ENCODE measurements at places on chromosomes 3 and 15.

- no peak for DNase-seq
Observed at GRCh38 chr3:20101041-20101440, 60.8 kb downstream of the KAT2B start.

GRCh38 chr15:65916664-65917406 is 47.5 kb downstream of the RAB11A start:
- DNase-seq: peak; percentile 64

GRCh38 chr15:25481208-25481859 is 42.5 kb upstream of the UBE3A start:
- no peak for DNase-seq

DNA sequence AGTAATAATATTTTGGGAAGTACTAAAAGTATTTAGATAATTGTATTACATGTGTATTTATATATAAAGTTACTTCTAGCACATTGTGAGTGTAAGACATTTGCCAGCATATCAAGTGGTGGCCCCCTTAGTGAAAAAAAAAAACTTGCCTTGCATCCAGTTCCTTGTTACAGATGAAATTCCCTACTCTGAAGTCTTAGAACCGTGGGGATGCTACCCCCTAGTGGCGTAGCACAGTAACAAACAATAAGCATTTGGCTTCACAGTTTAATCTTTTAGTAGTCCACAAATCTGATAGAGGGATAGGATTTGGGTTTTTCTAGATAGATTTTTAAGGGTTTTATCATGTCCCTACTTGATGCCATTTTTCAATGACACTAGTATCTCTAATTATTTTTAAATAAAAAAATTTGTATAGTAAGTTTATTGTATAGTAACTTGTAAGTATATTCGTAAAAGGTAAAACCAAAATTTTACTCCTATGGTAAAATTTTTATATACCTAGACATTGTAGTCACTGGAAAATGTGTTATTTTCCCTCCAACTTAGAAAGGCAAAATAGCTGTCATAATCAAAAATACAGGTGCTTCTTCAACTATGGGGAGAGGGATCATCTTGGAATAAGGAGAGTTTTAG is 14.3 kb downstream of the SMC4 start:
- peak; percentile 19 for DNase-seq

DNA sequence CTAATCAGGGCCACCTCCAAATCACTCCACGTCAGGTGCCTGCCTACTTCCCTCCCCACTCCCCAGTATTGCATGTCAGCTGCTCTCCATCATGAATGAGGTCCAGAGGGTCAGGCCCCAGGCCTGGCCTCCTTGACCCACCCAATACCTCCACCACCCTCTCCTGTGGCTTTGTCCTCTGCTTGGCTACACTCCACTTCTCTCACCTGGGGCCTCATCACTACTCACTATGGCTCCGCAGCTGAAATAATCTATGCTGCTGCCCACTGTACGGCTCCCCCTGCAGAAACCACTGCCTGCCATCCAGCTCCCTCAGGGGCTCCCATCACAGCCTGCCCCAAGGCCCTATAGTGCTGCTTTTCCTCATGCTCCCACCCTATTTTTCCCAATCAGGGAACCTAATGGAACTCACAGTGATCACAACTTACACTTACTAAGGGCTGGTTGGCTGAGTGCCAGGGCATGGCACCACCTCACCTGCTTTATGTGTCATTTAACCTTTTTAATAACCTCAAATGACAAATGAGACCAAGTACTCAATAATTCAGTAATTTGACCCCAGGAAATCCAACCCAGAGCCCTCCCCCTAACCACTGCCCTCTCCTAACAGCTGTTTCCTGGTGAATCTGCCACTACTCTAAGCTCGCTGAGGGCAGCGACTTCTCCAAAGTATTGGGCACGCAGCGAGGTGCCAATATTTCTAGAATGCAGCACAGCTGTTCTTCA is 2.3 kb downstream of the GORASP1 start:
- DNase-seq: no peak

DNA sequence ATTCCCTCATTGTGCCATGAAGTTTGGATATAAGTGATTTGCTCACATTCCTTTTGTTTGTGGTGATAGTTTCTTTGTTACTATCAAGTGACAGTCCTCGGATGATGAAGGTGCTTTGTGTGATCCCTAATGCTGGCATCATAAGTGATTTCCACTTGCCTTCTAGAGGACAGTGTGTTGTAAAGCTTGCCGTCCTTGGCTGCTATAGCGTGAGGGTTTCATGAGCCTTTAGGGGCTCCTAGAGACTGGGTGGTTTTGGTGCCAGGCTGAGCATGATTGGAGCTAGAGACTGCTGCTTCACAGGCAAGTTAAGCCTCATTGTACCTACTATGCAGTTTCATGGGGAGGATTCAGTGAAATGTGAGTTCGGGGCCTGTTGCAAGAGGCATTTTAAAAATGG is 12.4 kb downstream of the SNRK start:
- no peak for DNase-seq

DNA sequence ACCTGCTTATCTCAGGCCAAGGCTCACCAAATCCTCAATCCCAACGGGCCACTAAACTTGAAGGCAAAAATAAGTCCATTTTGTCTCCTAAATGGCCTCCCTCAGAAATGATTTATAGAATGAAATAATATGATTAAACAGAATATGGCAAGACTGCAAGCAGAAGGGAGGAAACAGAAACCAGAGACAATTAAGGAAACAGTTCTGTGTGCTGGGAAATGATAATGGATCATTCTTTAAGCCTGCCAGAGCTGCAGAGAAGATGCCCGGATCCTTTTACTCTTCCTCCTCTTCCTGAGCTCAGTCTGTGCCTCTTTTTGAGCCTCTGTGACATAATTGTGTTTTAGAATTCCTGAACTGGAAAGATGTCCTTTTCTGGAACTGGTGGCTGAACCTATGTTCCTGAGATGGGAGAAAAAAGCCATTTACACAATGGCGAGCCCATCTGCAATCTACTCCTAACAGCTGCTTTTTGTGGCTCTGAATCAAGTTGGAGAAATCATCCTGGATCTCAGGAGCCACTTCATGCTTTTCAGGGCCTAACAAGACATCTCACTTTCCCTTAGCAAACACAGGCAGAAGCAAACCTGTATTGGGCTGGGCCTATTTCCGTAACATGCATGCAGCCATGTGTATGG is 2.8 kb upstream of the ABHD2 start:
- no peak for DNase-seq

- no peak for DNase-seq
Observed at GRCh38 chr15:68770216-68770615, 50.5 kb downstream of the ANP32A start.

DNA sequence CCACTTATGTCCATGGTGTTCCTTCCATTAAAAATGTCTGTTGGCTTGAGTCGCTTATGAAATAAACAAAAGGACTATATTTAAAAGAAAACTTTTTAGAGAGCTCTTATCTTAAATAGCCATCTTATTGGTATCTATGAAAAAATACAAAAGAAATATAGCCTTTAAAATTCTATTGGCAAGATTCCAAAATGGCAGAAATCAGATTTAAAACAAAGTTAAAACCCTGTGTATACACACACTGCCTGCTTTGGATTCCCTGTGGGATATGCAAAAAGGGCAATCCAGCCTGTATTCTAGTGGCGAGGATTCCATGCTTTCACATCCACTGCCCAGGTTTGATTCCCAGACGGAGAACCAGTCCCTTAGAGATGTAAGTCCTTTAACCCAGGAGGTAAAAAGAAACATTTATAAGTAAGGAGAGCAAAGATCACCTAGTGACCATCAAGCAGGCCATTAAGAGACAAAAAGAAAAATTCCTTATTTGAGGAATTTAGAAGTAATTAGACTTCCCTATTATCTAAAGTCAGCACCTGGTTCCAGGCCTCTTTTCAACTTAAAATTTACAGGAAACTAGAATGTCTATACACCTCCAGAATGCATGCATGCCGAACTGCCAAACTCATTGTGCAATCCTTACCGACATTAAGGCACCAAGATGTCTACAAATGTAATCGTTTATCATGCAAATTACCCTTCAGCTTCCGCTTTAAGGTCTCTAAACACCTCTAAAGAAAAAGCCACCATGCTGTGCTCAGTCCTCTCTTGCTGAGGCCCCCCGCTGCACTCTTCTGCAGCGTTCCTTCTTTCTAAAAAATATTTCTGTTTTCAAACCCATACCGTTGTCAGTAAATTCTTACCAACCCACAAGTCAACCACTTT is 69.6 kb upstream of the STRIT1 start:
- DNase-seq: no peak

DNA sequence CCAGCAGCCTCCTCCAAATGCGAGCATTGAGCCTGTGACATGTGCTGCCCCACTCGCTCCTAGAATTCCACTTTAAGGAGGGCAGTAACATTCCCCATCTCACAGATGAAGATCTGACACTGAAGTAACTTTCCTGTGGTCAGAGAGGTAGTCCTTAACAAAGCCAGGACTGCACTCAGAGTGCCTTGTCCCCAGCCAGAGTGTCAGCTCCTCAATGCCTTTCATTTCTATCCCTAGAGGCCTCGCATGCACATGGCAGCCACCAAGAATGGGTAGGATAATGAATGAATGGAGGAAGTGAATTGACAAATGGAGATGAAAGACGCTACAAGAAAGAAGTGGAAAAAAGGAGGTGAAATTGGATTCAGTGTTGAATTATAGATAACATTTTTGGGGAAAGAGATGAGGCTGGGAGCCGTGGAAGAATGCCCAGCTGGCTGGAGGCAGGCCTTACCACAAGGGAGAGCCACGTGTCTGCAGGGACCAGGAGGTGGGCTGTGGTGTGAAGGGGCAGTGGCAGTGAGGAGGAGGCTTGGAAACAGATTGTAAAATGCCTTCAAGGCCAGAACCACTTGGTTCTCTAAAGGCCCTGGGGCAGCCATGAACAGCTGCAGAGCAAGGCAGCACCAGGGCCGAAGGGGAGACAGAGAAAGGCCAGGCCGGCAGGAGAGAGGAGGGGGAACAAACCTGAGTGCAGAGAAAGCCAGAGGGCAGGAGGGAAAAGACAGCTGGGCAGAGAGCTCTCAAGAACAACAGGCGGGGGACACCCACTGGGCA is 10.4 kb downstream of the CFAP92 start:
- DNase-seq: no peak

DNA sequence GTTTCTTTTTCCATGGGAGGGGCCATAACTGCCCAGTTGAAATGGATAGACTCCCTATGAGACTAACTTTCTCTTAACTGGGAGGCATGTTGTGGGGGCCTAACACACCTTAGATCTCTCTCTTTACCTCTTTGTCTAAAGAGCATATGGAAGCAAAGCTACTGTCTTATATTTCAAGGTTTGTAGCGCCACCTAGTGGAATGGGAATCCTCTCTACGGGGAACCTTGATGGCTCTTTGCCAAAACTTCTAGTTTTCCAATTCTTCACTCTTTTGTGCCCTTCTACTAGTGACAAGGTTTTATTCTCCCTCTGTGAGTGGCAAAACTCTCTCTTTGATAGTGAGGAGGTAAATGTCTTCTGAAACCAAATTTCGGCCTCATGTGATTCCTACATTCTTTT is 1030.4 kb upstream of the CADM2 start:
- no peak for DNase-seq

- DNase-seq: no peak
Observed at GRCh38 chr3:130354430-130354829, 9.0 kb downstream of the COL6A5 start.

- DNase-seq: no peak
Observed at GRCh38 chr3:122366379-122366749, 16.7 kb downstream of the MIX23 start.

DNA sequence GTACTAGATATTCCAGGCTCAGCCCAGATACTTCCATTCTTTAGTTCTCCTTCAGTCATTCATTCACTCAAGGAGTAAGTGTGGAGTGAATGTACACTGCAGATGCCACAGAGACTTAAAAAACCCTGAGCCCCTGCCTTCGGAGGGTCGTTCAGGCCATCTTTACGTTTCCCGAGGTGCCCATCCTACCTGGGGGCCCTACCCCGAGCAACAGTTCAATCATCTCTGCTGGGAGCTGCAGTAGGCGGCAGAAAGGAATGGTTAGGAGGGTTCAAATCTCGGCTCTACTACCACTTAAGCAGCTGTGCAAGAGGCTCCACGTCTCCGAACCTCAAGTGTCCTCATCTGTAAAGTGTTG is 613 bp downstream of the SEC13 start:
- no peak for DNase-seq

- DNase-seq: no peak
Observed at GRCh38 chr3:39751286-39751685, 58.1 kb upstream of the MYRIP start.

DNA sequence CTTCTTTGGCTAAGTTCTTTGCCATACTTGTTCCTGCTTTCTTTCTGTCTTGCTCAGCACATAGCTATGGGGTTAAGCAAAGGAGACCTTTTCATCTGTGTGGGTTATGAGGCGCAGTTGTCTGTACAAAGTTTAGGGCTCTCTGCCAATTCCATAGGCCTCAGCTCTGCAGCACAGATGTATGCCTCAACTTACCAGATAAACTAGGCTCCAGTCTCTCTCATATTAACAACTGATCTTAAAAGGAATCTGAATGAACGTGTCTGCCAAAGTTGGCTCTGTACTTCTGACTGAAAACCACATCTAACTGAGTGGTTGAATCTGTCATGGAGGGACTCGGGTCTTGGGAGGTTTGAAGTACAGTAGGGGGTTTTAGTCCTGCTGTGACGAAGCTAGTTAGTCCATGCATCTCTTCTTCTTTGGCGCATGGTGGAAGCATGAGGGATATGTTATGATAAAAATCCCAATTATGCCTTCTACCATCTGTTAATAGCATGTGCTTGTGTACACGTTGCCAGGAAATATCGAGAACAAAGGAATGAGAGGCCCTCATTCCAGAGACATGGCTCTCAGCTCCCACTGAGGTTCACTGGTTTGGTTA is 114.6 kb upstream of the TSC22D2 start:
- DNase-seq: no peak

GRCh38 chr15:78790027-78790426 is 21.2 kb downstream of the ADAMTS7 start:
- no peak for DNase-seq

DNA sequence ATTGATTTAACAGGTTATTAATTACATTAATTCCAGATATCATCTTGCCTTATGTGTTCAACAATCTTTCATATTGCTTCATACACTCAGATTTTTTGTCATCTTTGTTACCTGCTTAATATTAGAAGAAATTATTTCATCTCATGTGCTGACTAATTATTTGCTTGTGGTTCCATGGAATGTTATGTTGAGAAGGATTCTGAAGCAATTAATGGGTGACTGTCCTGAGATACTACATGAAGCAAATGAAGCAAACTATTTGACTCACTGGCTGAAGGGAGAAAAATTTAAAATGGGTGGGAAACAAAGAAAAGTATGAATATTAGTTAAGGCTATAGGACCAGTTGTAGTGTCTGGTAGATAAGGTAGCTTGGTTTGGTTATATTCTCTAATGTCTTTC is 443.8 kb upstream of the EPHA6 start:
- DNase-seq: no peak

DNA sequence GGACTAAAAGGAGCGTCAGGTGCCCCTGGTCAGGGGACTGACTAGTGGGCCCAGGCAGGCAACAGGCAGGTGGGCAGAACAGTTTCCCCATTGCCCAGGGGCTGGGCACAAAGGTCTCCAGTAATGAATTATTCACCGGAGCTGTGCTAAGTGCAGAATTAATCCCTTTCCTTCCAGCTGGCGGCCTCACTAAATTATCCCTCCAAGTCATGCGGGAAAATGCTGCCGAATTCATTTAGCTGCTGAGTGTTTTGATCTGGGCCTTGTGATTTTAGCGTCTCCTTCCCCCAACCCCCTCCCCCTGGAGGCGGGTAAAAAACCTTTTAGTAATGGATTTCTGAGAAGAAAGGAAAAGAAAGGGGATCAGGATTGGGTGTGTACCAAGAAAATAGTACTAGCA is 47.2 kb downstream of the CCDC33 start:
- no peak for DNase-seq

Measured in activated B cell treated with CpG ODN at 0.5 μM for 24 hours (primary cell).